ENCODE measurements at places on chromosomes 11 and 22.
A peak's percentile ranks its signal among the peaks of the same experiment; 100 is the strongest.

DNA sequence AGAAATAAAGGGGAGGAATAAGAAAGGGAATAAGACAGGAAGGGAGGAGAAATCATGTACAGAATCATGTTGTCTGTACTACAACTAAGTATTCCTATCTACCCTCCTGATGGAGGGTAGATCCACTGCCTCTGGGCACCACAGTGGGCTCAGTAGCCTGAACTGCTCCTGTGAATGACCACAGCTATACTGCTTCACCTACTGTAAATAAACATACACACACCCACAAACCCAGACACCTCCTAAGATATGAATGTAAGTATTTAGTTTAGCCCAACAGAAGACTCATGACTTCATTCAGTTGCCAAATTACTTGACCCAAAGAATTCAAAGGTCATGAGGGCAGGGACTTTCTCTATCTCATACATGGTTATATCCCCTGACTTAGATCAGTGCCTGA lies 177.3 kb upstream of the C11orf58 start:
- DNase-seq: no peak

DNA sequence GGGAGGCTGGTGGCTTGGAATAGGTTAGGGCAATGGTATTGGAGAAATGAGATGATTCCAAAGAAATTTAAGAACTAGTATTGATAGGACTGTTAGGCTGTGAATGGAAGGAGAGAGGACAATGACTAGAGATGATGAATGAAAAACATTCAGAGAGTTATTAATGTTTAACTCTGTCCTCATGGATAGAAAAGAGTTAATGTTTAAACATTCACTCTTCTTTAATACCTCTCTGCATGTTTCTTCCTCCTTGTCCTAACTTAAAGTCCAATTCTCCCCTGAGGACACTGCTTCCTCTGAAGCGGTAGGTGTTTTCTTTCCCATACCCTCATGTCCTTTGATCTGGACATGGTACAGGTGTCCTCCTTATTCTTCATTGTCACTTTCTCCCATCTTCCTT lies 13.4 kb downstream of the CHEK1 start:
- DNase-seq: no peak

- DNase-seq: peak; percentile 89
Observed at GRCh38 chr22:38056969-38057891, at the start of gene PICK1. Gene PICK1 (plus strand): TSS chr22:38057404. CDS start chr22:38057810, 406 bp downstream.

DNA sequence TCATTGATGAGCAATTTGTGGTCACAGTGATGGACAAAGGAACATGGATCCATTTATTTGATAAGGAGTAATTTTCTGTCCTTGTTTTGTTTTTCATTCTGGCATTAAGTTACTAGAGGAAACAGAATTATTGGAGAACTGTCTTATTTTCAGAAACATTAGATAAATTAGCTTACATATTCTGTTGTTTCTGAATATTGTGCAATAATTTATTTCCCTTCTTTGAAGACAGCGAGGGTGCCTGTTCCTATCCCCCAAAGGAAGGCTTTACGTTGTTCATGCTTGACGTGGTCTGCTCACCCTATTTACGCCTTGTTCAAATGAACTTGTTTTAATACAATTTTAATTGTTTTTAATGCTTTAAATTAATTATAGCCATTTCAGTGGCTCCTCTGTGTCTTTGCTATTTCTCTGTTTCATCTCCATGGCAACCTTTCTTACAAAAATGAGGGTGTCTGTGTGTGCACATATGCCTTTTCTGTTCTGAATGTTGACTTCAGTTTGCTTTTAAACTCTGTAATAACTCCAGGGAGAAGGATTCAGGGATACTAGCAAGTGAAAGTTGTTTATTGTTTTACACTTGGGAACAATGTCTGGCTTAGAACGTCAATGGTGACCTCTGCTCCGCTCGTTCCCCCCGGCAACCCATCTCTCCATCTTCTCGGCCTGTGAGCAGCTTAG lies 138.3 kb upstream of the PLET1 start:
- no peak for DNase-seq

DNA sequence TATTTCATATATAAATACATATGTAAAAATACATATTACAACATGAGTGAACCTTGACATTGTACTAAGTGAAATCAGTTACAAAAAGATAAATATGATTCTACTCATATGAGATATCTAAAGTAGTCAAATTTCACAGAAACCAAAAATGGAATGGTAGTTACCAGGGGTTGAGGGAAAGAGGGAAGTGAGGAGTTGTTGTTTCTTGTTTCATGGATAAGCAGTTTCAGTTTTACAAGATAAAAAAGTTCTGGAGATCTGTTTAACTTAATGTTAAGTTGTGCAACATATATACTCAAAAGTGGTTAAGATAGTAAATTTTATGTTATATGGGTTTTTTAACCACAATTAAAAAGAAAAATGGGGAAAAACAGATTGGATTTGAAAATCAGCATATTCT lies 107.7 kb downstream of the ELP4 start:
- no peak for DNase-seq

DNA sequence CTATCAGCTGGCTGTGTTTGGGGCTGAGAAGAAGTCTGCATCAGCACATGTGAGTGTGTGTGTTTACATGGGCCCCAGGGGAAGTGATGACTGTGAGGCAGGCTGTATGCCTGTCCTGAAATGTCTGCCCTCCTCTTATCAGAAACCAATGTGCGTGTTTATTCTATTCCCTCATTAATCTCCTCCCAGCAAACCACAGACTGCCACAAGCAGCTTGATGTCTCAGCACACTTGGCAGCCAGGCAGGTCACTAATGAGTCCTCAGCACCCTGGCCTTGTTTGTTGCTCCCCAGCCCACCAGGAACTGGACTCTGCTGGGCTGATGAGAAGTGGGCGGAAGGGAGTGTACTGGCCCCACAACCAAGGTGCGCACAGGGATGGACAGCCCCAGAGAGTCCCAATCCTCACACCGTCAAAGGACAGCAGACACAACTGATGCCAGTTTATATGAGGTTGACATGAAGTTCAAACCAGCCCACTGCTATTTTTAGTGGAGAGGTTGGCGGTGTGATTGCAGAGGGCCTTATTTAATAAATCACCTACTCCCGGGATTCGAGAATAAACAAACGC lies 225.8 kb downstream of the ETS1 start:
- no peak for DNase-seq

DNA sequence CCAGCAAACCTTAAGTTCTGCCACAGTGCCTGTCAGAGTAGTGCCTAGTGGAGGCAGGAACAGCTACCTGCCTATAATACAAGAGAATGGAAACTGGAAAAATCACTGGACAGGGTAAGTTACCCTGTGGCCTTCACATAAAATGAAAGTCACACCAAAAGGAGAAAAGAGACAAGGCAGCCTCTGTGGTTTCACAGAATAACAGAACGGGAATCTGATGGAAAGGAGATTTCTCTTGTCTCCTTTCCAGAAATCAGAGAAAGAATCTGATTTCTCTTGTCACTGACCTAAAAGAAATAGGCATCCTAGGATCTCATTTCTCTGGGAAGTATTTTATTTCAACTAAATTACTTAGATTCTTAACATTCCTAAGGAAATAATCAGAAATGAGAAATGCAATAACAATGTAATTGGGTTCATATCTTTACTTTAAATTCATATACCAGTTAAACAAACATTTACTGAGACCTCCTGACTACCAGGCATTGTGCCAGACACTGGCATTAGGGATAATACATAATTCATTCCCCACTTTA lies 41.6 kb downstream of the PRCP start:
- no peak for DNase-seq

DNA sequence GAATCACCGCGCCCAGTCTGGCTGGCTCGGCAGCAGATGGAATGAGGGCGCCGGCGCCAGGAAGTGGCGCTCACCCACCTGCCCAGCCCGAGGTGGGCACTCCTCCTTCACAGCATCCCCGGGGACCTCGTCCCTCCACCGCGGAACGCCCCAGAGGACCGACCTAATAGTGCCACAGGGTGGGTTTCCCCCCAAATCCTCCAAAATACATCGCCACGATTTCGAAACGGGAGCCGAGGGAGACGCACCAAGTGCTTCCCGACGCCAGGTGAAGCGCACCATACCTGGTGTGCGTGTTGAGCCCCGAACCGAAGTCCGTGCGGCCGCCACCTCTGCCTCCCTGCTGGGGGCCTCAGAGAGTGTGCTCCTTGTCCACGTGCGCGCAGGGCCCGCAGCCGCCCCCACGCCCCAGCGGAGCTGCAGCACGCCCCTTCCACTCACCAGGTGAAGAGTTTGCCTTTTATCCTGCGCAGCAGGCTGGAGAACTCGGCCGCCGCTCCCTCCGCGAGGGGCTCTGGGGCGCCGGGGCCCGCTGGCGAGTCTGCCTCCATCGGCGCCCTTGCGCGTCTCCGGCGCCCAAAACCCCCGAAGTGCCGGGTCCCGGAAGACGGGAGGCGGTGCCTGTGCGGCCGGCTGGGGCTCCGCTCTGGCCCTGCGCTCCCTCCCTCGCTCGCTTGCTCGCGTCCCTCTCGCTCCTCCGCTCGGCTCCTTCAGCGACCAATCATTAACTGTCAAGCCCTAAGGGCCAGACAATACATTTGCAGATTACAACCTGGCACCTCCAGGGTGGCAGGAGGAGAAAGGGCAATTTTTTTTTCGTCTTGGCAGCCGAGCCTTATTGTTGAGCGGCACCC lies at the start of gene SLC35F2:
Gene SLC35F2, minus strand, starts transcription at position 571 of the 854 bp plus-strand sequence. Its CDS starts 20 bp downstream, at position 551.
- peak; percentile 91 for DNase-seq

DNA sequence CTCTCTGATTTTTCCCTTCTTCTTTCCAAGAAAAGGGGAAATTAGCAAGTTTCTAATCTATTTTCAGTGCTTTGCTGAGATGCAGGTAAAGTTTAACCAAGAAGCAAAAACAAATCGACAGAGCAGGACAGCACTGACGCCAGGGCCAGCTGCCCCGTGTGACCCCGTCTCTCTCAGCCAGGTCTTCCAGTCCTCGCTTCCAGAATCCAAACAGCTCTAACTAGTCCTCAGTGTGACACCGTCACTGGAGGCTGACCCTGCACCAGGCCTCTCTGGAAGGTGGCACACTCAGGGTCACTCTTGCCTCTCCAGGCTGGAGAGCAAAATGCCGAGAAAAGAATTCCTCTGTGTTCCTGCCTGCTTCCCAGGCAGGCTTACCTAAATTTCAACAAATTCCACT lies 44.8 kb downstream of the SHANK2 start:
- no peak for DNase-seq

- no peak for DNase-seq
Observed at GRCh38 chr22:43231724-43232034, 44.7 kb upstream of the TTLL12 start.

DNA sequence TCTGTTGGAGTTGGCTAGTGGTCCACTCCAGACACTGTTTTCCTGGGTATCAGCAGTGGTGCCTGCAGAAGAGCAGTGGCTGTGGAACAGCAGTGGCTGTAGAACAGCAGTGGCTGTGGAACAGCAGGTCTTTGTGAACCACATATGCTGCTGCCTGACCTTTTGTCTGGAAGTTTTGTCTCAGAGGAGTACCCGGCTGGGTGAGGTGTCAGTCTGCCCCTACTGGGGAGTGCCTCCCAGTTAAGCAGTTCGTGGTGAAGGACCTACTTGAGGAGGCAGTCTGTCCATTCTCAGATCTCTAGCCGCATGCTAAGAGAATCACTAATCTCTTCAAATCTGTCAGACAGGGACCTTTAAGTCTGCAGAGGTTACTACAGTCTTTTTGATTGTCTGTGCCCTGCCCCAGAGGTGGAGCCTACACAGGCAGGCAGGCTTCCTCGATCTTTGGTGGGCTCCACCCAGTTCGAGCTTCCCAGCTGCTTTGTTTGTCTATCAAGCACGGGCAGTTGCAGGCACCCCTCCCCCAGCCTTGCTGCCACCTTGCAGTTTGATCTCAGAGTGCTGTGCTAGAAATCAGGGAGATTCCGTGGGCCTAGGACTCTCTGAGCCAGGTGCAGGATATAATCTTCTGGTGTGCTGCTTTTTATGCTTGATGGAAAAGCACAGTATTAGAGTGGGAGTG lies 89.1 kb upstream of the TRIM48 start:
- DNase-seq: no peak

GRCh38 chr11:86274999-86275398 lies 27.0 kb upstream of the HIKESHI start:
- no peak for DNase-seq

DNA sequence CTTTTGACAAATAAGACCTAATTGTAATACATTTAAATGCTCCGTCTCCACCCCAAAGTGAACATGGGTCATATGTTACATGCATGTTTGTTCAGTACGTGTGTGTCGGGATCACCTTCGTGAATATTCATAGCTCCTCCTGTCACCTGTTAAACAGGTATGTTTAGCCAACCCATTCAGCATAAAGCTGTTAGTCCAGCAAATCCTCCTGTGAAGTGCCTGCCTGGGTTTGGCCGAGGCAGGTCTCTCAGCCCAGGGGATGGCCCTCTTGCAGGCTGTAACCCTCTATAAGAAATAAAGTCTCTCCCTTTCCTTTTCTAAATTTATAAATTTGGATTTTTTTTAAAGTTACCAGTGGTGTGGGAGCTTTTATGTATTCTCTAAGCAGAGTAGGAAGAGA lies 38.9 kb upstream of the NTM start:
- no peak for DNase-seq

DNA sequence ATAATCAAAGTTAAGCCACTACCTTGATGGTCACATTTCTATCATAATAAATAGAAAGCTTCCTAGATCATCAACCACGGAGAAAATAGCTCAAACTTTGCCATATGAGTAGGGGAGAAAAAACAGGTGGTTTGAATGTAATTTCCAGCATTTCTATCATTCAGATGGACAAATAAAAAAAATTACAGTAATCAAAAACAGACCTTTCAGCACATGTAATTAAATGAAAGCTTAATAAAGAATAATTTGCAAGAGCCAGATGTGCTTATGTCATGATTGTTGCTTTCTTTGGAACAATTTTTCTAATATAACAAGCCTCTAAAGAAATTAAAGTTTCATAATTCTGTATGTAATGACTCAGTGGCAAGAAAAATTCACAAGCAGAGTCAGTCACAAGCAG lies 297.0 kb downstream of the SOX6 start:
- DNase-seq: no peak

- no peak for DNase-seq
Observed at GRCh38 chr11:96254854-96255253, 88.1 kb downstream of the MAML2 start.

GRCh38 chr11:132907651-132908413 lies 624.5 kb downstream of the OPCML start:
- DNase-seq: no peak
